ENCODE measurements at places on chromosomes 2 and 18.
A peak's percentile ranks its signal among the peaks of the same experiment; 100 is the strongest.

- DNase-seq: no peak
These were observed 111.9 kb upstream of the SYT4 start for GRCh38 chr18:43389163-43389562.

- DNase-seq: no peak
These were observed 74.5 kb upstream of the NOSTRIN start for GRCh38 chr2:168727904-168728470.

GRCh38 chr2:123723706-123724105 lies 301.4 kb upstream of the CNTNAP5 start:
- DNase-seq: peak; percentile 10

DNA sequence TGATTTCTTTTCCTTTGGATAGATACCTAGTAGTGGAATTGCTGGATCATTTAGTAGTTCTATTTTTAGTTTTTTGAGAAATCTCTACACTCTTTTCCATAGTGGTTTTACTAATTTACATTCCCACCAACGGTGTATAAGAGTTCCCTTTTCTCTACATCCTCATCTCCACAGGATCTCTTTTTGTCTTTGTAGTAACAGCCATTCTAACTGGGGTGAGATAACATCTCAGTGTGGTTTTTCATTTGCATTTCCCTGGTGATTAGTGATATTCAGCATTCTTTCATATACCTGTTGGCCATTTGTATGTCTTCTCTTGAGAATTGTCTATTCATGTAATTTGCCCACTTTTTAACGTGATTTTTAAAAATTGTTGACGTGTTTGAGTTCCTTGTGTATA lies 13.8 kb downstream of the RFTN2 start:
- DNase-seq: no peak

GRCh38 chr2:16043192-16043591 lies 102.8 kb downstream of the MYCN start:
- DNase-seq: no peak

- no peak for DNase-seq
These were observed 92.4 kb upstream of the CHST9 start for GRCh38 chr18:27277554-27277953.

DNA sequence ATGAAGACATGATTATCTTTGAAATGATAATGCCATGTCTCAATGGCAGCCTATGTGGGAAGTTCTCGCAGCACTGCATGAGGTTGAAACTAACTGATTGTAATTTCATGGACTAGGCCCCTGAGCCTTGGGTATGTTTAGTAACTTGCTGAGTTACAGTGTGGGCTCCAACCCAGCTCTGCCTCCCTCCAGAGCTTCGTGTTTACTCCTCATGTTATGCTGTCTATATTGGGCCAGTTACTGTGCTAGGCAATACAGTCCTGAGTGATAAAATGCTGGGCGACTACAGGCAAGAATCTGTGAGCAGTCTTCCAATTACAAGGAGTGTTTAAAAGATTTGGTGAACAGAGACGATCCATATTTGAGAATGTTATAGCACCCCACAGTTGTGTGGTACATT lies 530.1 kb upstream of the CDH2 start:
- DNase-seq: no peak

- no peak for DNase-seq
These were observed 28.4 kb upstream of the KLHL14 start for GRCh38 chr18:32801228-32801627.

DNA sequence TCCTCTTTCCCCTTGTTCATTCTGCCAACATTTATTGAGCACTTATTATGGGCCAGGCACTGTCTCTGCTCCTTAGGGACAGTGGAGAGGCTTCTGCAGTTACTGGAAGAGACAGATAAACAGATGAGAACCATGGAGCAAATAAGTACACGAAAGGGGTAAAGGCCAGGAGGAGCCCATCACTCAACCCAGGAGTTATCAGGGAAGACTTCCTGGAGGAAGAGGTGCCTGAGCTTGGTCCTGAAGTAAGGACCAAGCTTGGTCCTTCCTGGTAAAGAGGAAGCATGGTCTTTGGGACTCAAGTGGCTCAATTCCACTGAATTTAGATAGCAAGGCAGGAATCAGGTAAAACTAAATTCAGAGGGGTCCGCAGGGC lies 1.7 kb downstream of the ACTG2 start:
- DNase-seq: no peak

- DNase-seq: no peak
These were observed 9.3 kb downstream of the MRPL19 start for GRCh38 chr2:75655861-75656260.

DNA sequence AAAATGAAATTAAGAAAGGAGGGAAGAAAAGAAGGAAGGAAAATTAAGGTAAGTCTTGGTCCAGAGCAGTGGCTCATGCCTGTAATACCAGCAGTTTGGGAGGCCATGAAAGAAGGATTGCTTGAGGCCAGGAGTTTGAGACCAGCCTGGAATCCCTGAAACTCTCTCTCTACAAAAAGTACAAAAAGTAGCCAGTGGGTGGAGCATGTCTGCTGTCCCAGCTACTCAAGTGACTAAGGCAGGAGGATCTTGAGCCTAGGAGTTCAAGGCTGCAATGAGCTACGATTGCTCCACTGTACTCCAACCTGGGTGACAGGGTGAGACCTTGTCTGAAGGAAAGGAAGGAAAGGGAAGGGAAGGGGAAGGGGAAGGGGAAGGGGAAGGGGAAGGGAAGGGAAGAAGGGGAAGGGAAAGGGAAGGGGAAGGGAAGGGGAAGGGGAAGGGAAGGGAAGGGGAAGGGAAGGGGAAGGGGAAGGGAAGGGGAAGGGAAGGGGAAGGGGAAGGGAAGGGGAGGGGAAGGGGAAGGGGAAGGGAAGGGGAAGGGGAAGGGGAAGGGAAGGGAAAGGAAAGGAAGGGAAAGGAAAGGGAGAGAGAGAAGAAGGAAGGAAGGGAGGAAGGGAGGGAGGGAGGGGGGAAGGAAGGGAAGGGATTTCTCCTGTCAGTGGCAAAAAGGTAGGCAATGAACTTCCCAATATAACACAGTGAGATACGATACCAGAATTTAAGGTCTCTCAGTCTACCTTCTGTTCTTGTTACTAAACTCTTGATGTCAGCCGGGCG lies 412.8 kb downstream of the CMPK2 start:
- DNase-seq: peak; percentile 24

DNA sequence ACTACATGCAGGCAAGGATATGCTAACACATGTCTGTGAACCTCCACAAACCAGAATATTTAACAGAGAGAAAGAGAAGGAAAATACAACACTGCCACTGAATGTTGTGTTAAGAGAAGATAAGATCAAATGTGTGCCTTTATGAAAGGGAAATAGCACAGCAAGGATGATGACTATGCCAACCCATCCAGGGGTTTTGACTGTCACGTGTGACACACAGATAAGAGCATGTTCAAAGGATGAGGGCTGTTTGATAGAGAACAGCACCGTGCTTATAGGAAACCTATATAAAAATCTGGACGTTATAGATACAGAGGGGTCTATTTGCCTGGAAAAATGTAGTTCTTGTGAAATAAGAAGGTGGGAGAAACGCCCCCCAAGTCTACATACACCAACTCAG lies 911.8 kb downstream of the CPS1 start:
- DNase-seq: no peak

DNA sequence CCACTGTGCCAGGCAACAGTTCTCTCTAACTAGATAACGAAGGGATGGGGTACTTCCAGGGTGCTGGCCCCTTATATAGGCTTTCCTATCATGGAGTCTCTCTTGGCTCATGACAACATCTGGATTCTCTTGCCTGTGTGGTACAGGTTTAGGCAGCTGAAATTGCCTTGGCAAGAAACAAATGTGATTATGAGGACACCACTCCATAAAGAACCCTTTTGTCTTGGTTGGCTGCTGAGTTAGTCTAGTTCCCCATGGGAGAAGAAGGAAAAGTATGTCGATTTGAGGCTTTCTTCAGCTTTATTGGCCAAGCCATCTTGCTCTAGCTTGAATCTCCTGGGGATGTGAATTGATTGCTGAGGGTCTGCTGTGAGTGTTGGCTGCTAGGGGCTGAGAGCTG lies 76.3 kb upstream of the ZCCHC2 start:
- DNase-seq: no peak

- no peak for DNase-seq
These were observed 75.4 kb downstream of the RAPGEF4 start for GRCh38 chr2:172811027-172811426.

DNA sequence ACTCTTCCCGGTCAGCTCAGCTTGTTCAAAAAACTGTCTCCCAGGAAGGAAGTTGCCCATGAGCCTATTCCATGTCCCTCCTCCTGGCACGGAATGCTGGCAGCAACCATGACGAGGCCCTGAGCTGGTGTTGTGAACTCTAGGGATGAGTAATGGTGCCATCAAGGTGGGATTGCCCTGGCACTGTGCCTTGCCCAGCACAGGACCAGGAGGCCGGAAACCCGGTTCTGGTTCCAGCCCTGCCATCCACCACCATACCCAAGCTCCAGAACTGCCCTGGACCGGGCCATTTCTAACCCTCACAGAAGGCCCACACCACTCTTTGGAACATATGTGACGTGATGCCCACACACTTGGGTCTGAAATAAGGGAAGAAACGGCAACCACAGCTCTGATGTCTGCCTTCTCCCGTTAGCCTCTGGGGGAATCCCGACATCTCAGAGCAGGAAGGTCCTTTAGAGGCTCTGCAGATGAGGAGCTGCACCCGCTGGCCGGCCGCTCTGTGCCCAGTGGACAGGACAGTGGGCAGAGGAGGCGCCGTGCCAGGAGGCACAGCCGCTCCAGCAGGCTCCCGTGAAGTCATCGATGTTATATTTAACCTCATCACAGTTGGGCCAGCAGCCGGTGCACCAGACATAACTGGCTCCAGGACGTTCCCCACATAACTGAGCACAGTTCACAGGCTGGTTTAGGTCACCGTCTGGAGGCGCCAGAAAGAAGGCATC lies 462.1 kb upstream of the ID2 start:
- DNase-seq: no peak

- no peak for DNase-seq
These were observed 159.4 kb downstream of the DYSF start for GRCh38 chr2:71612581-71613402.

DNA sequence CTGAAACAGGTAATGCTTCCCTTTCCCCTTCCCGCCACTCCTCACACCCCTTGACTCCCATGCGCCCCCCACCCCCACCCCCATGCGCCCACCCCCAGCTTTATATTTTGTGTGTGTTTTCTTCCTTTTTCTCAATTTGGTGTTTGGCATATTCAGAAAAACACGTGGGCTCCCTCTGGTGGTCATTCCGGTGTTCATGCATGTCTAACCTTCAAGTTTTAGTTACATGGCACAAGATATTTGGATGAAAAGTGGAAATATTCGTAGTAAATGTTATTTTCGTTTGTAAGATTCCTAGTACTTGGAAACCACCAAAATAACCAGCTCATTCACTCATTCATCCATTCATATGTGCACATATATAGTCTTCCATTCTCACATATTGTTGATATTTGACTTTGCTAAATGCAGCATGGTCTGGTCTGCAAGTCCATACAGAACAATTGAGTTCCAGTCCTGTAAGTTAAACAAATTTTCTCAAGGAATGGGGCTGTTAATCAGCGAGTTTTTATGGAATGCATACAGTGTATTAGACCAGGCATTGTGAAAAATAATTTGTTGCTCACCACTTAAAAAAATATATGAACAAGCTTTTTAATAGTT lies 143.6 kb upstream of the MAP3K20 start:
- peak; percentile 83 for DNase-seq

GRCh38 chr2:20597860-20598183 lies 53.1 kb downstream of the HS1BP3 start:
- no peak for DNase-seq

DNA sequence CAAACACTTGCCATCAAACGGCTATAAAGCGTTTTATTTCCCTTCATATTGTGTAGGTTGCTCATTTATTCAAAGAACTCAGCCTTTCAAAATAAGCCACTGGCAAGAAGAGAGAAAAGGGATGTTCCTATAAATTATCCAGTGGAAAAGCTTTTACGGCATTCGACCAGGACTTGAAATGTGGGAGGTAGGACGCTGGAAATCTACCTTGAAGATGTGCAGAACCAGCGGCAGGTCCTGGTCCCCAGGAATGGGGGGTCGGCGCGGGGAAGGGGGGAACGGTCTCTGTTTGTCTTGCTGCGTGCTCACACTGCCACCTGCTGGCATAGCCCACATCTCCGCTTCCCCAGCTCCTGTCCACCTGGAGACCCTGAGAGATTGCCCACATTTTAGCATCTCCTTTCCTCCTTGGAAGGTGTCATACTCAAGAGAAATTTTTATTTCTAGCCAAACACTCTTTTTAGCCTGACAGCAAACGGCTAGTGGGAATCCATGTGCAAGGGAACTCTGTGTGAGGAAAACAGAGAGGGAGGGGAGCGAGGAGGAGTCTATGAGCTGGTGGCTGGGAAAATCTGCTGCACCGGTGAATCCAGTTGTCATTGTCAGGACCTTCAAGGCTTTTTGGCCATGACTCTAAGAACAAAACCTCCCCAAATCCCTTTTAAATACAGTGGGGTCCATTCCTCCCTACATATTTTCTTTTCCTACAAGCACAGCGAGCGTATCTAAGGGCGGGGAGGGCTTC lies 349.0 kb upstream of the PKDCC start:
- peak; percentile 36 for DNase-seq

GRCh38 chr2:204010628-204011560 lies 74.3 kb downstream of the ICOS start:
- DNase-seq: peak; percentile 49

DNA sequence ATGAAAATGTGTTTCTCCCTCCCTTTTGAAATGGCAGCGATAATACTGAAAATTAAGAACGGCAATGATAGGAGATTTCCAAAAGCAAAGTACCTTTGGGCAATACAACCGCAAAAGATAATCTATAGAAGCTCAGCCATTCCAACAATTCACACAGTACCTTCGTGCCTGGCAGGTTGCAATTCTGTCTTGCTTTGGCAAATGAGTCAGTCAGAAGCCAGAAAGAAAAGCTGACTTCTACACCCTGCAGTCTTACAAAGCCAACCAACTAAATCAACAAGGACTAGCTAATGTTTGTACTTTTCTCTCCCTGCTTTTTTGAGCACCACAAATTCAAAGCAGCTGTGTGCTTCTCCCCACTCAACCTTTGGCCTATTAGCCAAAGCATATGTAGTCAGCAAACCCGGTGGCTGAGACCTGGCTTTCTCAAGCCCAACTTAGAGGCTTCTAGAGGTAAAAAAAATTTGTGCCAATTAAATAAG lies 25.7 kb upstream of the ID2 start:
- DNase-seq: peak; percentile 91

DNA sequence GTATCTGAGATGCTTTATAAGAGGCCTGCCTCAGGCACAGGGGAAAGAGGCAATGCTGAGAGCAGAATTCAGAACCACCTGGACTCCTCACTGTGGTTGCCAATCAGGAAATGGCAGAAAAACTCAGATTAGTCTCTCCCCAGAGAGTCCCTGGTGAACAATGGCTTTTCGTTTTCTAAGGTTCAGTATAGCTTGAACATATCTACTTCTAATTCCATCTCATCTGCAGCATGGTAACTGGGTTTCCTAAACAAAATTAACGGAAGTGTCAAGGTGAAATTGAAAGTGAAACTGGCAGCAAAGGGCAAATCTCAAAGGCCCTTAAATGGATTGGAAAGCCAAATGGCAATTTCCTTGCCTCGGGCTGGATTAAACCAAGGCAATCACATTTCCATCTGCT lies 480.2 kb upstream of the ACVR2A start:
- peak; percentile 10 for DNase-seq

DNA sequence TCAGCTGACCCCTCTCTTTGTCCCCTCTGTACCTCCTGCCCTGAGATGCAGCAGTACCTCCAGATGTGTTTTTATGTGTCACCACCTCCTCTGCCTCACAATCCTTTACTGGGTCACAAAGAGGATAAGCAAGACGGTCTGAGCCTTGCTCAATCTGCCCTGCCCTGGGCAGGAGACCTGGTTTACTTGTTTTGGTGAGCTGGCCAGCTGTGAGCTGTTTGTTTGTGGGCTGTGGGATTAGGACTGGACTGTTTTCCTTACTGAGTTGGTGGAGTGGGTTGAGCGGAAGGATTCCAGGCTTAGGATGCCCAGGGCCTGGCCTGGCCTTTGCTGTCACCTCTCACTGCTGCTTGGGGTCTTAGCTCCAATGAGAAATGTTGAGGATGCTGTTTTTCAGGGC lies 299.5 kb downstream of the SRBD1 start:
- DNase-seq: peak; percentile 55

Measured in DMS53 (cell line).